Putamen (tissue), 1 donor: ENCODE measurements at places on chromosomes 5 and 9.

GRCh38 chr9:87805259-87805658 is 77.4 kb upstream of the SPATA31E1 start:
- DNase-seq = no peak

- no peak for DNase-seq
These were observed 975 bp upstream of the NXNL2 start for GRCh38 chr9:88533951-88534455.

- DNase-seq = no peak
These were observed 32.6 kb upstream of the ACO1 start for GRCh38 chr9:32351845-32352244.

DNA sequence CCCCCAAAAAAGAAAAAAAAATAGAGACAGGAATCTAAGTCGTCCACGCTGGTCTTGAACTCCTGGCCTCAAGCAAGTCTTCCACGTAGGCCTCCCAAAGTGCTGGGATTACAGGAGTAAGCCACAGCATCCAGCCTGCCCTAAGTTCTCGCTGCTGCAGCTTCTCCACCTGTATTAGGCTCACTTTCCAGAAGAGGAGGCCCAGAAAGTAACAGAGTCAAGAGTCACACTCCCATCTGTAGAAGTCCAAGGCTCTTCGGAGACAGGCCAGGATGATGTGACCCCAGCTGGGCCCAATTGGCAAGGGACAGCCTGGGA is 1.8 kb downstream of the EEIG1 start:
- no peak for DNase-seq

- DNase-seq = no peak
These were observed 80.0 kb downstream of the MEGF10 start for GRCh38 chr5:127370631-127371030.

DNA sequence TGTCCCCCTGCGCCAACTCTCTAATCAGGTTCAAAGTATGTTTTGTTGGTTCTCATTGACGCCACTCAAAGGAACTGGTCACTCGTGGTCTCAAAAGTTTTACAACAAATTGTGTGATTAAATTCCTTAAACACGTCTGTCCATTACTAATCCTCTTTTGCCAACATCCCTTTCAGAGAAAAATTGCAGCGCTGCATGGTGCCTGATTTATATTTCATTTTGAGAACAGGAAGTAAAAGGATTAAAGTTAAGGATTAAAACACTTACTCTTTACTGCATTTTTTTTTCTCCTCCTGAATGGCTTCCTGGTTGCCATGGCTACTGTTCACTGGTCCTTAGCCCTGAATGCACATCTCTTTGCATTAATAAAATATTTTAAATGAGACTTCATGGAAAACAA is 383.5 kb downstream of the GLIS3 start:
- DNase-seq = no peak

DNA sequence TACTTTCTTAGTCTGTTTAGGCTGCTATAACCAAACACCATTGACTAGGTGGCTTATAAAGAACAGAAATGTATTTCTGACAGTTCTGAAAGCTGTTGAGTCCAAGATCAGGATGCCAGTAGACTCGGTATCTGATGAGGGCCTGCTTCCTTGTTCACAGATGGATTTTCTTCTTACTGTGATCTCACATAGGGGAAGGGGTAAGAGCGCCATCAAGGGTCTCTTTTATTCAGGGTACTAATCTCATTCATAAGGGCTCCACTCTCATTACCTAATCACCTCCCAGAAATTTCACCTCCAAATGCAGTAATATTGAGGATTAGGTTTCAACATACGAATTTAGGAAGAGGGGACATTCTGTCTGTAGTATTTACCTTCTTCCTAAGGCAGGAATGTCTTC is 384.0 kb upstream of the DMAC1 start:
- no peak for DNase-seq

DNA sequence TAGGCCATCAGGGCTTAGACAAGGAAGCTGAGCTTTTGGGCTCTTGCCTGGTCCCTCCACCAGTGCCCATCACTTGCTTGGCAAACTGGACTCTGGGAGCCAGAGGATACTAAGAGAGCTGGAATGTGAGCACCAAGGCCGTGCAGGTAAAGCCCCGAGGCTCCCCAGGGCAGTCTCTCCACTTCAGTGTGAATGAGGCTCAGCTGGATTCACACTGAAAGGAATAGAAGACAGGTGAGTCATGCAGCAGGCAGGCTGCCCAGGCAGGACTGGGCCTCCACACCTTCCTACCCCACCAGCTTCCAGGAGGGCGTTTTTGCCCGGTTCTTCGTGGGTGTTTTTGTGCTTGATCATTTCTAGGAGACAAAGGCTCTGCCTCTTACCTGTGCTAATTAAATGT is 7.3 kb upstream of the CTSV start:
- DNase-seq = no peak

DNA sequence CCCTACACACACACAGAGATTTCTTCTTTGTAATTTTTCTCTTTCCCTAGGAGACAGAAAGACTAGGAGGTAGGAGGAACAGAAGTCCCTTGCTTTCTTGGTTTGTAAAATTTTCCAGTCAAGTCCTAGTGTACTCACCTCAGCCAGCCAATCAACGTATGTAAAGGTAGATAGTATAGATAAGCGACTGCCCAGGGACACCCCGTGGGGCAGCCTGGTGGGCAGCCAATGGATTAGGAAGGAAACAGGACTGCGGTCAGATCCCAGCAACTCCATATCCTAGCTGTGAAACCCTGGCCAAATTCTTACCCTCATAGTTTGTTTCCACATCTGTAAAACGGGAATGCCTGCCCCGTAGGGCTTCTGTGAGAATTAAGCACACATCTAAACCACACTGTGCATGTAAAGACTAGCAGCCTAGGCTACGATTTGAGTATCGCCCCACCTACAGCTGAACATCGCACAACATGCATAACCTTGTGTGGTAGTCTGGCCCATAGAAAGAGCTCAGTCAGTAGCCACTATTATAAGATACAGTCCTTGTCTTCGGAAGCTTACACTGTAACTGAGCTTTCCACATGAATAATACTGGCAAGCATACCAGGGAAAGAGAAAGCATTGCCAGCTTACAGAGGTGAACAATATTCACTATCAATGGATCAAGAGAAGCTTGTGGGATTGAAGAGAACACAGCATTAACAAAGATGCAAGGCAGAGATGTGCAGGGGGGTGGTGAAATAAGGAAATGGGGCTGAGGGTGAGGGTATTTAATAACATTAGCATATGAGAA is 353.4 kb upstream of the PANK3 start:
- no peak for DNase-seq

GRCh38 chr9:72030767-72031166 is 29.6 kb downstream of the C9orf57 start:
- DNase-seq = no peak

DNA sequence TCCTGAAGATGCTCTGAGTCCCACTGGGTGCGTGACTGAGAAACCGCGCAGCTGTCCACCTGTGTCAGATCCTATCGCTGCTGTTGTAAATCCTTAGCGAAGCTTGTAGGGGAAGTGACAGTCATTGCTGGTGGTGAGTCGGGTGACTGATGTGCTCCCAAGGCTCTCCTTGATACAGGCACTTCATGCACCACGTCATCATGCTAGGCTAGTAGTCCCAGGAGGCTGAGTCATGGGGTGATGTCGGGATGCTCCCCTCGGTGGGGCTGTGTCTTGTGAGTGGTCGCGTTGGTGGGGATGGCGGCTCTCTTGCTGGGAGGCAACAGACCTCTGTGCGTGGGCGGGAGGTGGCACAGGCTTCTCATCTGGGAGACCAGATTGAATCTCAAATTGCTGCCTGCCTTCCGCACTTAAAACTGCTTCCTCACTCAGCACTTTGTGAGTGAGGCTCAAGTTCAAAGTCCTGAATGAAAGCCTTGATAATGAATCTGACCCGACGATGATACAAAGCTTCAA is 84.7 kb downstream of the CSNK1A1 start:
- no peak for DNase-seq

GRCh38 chr9:136403915-136404800 is 4.2 kb upstream of the SNAPC4 start:
- no peak for DNase-seq

GRCh38 chr5:10524376-10525123 is 39.3 kb upstream of the ANKRD33B start:
- DNase-seq = peak; percentile 74

DNA sequence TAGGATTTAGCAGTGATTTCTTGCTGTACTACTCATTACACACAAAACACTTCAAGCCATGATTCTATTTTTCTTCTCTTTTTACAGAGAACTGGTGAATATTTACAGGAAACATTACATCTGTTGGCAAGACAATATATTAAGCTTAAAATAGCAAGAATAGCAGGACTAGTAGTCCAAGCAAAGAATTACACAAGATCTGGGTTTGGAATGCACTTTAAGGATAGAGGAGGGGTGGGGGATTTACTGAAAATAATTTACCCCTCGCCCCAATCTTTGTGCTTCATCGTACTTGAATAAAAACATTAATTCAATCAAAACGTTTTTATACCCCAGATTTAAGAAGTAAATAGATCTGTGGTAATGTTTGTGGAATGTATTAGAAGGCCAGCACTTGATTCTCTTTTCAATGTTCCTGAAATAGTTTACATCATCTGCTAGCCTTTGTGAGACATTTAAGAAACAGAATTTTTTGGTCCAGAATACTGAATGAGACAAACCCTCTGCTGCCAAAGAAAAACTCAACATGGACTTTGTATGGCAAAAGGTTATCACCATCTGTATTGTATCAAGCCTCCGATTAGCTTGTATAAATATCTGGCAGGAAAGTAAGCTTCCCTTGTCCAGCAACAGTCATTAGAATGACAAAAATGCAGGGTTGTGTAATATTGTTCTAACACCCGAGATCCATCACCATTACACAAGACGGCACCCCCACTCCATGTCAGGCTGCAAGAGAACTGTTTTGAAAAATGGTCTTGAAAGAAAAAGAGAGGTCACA is 23.8 kb downstream of the SVEP1 start:
- no peak for DNase-seq

GRCh38 chr5:88924330-88924657 is 41.3 kb upstream of the MEF2C start:
- DNase-seq = no peak

GRCh38 chr5:107556575-107556974 is 114.2 kb downstream of the EFNA5 start:
- no peak for DNase-seq

- DNase-seq = no peak
These were observed 73.7 kb downstream of the TENT4A start for GRCh38 chr5:6786786-6787495.

GRCh38 chr5:113325054-113325453 is 109.7 kb downstream of the TSSK1B start:
- DNase-seq = no peak

DNA sequence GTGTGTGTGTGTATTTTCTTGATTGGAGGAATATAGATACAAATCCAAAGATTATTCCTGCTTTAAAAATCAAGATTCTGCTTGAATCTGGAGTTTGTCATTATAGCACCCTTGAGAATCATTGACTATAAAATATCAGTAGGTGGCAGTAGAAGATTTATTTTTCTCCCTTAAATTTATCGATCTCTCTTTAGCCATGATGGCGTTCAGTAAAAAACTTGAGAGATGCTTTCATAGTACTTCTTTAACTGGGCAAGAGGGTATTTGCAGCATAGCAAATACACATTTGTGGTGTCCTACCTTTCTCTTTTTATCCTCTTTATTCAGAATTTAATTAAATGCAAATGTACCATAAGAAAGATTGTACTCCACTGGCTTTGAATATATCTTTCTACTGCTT is 307.7 kb downstream of the ADGRV1 start:
- peak; percentile 18 for DNase-seq

DNA sequence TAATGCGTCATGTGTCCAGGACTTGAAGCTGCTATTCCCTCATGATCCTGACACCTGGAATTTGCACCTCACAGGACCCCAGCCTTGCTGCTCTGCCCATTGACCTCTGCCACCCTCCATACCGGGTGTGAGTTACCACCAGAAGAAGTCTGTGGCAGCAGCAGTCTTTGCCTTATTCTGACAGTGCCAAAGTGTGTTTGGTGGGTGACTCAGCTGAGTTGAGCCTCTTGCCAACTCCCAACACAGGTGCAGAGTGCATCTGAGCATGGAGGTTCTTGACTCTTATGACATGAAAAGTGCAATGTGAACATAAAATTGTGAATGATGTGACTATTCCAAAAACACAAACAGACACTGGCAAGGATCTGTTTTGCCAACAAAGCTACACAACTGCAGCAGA is 1166.5 kb upstream of the CDH18 start:
- DNase-seq = no peak

DNA sequence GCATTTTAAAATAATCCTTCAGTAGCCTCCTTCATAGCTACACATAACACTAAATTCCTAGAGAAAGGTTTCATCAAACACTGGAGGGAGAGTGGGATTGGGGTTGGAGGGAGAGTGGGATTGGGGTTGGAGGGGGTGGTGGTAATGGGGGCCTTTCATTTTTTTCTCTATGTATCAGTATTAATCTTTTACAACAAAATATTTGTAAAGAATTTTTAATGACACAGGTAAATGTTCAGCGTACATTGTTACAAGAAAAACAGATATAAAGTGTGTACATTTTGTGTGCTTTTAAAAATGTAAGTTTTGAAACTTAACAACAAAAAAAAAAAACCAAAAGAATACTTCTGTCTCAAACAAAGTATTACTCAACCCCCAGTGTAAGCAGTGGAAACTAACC is 266.4 kb downstream of the DENND1A start:
- no peak for DNase-seq

GRCh38 chr9:108119530-108120113 is 630.1 kb upstream of the KLF4 start:
- DNase-seq = no peak

DNA sequence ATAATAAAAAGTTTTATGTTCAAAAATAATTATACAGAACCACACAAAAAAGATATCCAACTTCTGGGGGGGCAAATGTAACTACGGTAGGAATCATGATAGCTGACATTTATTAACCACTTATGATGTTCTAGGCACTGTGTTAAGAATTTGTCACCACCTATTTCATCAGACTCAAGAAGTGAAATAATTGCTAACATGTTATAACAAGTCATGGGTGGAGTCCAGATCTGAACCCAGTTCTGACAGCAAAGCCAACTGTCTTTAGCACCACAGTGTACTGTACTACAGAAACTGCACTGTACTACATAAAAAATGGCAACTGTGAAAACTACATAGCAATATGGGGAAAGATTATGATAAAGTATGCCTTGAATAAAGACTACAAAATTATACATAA is 3.0 kb upstream of the SAP30L start:
- no peak for DNase-seq

DNA sequence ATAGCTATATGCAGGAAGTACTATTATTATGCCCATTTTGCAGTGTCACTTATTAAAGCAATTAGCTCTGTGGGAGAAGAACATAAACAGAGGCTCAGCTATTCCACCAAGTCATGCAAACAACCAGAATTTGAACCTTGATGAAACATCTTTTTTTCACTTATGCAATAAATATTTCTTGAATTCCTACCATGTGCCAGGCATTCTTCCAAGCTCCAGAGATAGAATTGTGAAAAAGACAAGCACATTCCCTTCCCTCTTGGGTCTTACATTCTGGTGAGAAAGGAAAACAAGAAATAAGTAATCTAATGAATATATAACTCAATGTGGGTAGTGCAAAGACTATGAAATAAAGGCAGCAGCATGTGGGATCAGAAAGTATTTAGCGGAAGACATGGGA is 32.1 kb upstream of the ADRB2 start:
- no peak for DNase-seq

GRCh38 chr9:34691936-34692315 is 850 bp upstream of the CCL19 start:
- DNase-seq = no peak

- DNase-seq = no peak
These were observed 16.1 kb upstream of the FKTN start for GRCh38 chr9:105541838-105542237.
